ENCODE measurements at places on chromosomes 12 and 14. TPM values are rescaled to one million over a fixed set of nuclear protein-coding genes. Genes with fewer than 3 reads are reported as not detected.

Gene TSPAN11
- not detected for total RNA-seq

Gene SLC7A7
- 0.33 TPM for total RNA-seq

Gene CD27
- 39.2 TPM for total RNA-seq

Gene GPRC5D
- not detected for total RNA-seq

Gene PDE3A
- not detected for total RNA-seq

Gene CELA1
- total RNA-seq, result 0.79 TPM

Gene MGST1
- not detected for total RNA-seq

Gene LYZ
- total RNA-seq, result 3.3 TPM

Gene FIGNL2
- total RNA-seq, result 1.9 TPM

Gene KRT82
- total RNA-seq, result not detected

Gene MYG1
- 31.4 TPM for total RNA-seq

Gene RPGRIP1
- total RNA-seq, result not detected

Gene ARHGAP5
- total RNA-seq, result 51.6 TPM

Gene AHNAK2
- total RNA-seq, result 0.06 TPM

Gene FAM90A1
- total RNA-seq, result 0.17 TPM

Gene ZFHX2
- total RNA-seq, result 0.25 TPM

Gene KRT75
- total RNA-seq, result not detected

Gene TFCP2
- 9.5 TPM for total RNA-seq

Gene RIPK3
- 19.3 TPM for total RNA-seq

Gene SERPINA3
- total RNA-seq, result not detected

Gene RTL1
- total RNA-seq, result not detected

Gene LMBR1L
- total RNA-seq, result 497 TPM

Gene PLXNC1
- 7.7 TPM for total RNA-seq

Gene APOF
- not detected for total RNA-seq

Gene MYF5
- total RNA-seq, result not detected

Gene LRIG3
- total RNA-seq, result not detected

Gene SIX4
- total RNA-seq, result not detected

Gene PTCSC3
- not detected for total RNA-seq

Gene IL23A
- total RNA-seq, result 26.7 TPM

Gene ENDOU
- 0.22 TPM for total RNA-seq

Gene ESYT1
- 83.0 TPM for total RNA-seq

Gene EPYC
- not detected for total RNA-seq

Gene CMA1
- not detected for total RNA-seq
